ENCODE measurements at places on chromosomes 12 and 14.

GRCh38 chr12:31751085-31751484 lies 22.3 kb upstream of the AMN1 start:
- DNase-seq: no peak

DNA sequence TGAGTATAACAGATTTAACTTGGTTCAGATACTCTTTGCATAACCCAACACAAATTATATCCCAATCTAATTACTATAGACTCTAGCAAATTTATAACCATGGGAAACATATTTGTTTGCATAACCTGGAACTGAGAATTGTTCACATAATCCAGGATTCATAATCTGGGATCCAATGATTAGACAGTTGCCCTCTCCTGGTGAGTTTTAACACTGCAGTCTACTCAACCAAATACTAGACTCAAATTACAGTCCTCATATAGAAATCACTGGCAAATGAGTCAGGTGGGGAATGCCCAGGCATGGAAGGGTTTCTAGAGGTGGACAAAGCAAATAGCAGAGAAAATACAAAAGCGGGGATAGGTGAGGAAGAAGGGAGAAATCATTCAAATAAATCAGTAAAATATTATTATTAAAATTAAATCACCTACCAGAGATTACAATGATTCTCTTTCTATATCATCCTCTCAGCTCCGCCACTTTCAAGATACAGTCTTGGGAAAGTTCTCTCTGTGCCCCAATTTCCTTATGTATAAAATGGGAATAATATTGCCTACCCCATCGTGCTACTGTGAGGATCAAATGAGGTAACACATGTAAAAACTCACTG lies 9.4 kb downstream of the GCH1 start:
- DNase-seq: no peak

DNA sequence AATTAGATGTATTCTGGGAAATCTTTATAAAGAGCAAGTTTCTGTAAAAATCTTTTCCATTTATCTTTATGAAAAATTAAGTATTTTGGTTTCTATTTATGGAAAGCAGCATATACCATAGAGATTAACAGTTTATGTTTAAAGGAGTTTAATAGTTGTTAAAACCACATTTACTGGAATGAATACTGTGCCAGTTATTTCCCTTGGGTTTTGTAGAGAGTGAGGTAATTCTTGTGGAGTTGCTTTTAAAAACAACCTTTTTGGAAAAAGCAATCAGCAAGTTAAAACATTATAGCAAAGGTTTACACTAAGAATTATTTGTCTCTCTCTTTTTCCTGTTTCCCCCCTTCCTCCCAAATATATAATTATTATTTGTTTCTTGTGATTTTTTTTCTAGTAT lies 34.9 kb downstream of the AEBP2 start:
- DNase-seq: no peak

- no peak for DNase-seq
Measured at GRCh38 chr12:130634866-130635265, 81.2 kb downstream of the RIMBP2 start.

DNA sequence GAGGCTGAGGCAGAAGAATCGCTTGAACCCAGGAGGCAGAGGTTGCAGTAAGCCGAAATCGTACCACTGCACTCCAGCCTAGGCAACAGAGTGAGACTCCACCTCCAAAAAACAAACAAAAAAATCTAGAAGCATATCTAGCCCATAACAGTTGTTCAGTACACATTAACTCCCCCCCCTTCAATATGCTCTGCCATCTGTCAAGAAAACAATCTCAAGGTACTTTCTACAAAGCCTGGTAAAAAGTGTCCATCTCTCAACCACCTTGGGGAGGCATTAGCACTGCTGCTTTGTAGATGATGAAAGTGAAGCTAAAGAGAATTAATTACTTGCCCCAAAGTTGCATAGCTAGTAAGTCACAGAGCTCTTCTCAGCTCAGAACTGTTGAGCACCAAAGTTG lies 24.9 kb downstream of the LGALS3 start:
- DNase-seq: peak; percentile 90

- DNase-seq: peak; percentile 32
Measured at GRCh38 chr14:60655898-60656685, 6.8 kb upstream of the SIX1 start.

DNA sequence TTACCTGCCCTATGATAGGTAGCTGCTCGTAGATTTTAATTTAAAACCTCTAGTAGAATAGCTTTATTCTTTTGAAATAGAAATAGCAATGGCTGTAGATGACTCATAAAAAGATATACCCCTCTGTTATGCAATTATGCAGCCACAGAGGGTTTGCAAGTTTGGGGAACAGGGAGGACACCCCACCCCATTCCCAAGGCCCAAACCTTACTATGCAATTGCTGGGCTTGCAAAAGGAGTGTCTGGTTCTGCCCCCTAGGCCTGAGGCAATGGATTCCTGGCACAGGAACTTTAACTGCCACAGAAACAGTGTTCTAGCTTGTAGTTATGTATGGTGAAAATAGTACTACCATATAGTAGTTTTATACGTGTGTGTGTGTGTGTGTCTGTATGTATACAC lies 403.3 kb downstream of the ADAMTS20 start:
- DNase-seq: no peak

- no peak for DNase-seq
Measured at GRCh38 chr14:38074081-38074480, 133.6 kb upstream of the SSTR1 start.
